Activated CD4-positive, CD25-positive, alpha-beta regulatory T cell treated with anti-CD3 and anti-CD28 coated beads, Interleukin-2, amount 50 U/mL, for 24 hours (primary cell): ENCODE measurements at places on chromosomes 6 and 20.

GRCh38 chr6:30893666-30894065, 9.3 kb downstream of the DDR1 start:
- no peak for ATAC-seq

DNA sequence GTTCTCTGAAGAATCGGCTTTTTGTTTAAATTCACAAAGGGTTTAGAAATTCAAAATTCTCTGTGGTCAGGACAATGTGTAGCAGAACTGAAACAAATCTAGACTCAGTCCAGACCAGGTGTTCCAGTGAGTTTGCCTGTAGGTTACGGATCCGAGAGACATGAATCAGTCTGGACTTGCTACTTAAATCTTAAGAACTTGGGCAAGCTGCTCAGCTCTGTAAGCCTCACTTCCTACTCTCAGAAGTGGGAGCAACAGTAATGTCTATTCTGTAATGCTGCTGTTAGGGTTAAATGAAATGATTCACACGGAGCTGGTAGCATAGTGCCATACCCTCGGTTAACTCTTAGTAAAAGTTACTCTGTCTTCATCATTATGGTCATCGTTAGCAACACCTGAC, 37.7 kb downstream of the HECA start:
- peak; percentile 51 for ATAC-seq

GRCh38 chr20:62048346-62048761, 17.3 kb downstream of the TAF4 start:
- ATAC-seq: no peak

DNA sequence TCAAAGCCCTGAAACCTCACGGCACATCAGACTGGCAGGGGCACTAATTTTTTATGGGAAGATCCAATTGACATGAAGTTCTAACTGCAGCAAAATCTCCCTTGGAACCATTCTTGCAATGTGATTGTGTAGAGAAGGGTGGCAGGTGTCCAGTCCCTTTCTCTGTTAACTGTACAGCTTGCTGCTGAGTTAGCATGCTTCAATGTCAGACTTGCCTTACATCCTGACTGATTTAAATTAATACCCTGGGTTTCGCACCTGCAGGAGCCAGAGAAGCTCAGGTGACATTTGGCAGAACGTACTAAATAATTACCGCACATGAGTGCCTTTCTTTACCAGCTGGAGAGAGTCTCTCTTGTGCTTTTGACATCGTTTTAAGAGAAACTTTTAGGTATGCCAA, 123.0 kb downstream of the DOK5 start:
- ATAC-seq: no peak

GRCh38 chr20:3603108-3603507, 60.1 kb downstream of the GFRA4 start:
- no peak for ATAC-seq

DNA sequence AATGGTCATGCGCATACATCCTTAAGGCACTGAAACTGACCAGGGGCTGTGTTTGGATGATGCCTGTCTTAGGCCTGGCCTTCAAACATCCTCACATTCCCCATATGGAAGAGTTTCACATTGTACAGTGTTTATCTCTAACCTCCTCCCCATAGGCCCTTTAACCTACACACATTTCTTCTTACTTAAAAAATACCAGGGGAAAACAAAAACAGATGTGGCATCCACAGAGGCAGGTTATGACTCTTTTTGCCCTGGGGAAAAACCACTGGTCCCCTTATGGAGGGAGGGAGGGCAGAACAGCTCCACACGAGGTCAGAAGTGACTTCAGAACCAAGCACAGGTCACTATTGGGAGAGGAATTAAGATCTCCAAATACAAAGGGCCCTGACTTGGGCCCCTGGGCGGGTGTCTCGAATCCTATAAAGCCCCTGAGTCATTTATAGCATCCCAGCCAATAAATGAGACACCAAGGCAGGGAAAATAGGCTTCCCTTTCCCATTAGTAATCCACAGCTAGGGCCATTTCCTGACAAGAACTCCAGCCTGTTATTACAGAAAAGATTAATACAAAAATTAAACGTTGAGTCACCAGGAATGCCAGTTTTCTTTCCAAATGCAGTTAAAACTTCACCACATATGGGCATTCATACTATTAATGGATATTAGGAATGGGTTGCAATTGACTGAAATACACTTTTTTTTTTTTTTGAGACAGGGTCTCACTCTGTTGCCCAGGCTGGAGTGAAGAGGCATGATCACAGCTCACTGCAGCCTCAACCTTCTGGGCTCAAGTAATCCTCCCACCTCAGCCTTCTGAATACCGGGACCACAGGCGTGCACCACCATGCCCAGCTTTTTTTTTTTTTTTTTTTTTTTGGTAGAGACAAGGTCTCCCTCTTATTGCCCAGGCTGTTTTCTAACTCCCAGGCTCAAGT, 107.2 kb downstream of the ATP9A start:
- peak; percentile 7 for ATAC-seq

DNA sequence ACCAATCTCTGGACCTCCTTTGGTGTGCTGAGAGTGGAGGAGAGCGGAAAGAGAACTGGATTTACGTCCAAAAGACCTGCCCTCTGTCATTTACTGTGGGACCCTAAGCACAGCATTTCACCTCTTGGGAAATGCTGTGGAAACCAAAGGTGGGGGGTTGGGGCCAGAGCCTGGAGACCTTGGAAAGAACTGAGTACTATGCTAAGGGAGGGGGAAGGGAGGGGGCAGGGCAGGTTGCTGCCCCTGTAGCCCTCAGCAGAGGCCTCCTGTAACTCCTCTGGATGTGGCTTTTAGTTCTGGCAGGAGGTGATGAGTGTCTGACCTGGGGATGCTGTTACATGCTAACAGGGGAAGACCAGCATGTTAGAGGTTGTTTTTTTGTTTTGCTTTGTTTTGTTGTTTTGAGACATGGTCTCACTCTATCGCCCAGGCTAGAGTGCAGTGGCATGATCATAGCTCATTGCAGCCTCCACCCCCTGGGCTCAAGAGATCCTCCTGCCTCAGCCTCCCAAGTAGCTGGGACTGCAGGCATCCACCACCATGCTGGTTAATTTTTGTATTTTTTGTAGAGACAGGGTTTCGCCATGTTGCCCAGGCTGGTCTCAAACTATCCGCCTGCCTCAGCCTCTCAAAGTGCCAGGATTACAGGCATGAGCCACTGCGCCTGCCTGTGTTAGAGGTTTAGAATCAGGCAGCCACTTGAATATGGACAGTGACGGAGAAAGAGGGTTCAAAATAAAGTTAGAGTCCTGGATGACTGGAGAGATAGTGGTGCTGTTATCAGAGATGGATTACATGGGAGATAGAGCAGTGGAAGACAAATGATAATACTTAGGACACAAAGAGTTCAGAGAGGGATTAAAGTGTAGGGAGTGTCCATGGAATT, 18.4 kb upstream of the PARD6B start:
- ATAC-seq: no peak

- ATAC-seq: no peak
Observed at GRCh38 chr20:31446084-31446819, 5.8 kb downstream of the DEFB123 start.

DNA sequence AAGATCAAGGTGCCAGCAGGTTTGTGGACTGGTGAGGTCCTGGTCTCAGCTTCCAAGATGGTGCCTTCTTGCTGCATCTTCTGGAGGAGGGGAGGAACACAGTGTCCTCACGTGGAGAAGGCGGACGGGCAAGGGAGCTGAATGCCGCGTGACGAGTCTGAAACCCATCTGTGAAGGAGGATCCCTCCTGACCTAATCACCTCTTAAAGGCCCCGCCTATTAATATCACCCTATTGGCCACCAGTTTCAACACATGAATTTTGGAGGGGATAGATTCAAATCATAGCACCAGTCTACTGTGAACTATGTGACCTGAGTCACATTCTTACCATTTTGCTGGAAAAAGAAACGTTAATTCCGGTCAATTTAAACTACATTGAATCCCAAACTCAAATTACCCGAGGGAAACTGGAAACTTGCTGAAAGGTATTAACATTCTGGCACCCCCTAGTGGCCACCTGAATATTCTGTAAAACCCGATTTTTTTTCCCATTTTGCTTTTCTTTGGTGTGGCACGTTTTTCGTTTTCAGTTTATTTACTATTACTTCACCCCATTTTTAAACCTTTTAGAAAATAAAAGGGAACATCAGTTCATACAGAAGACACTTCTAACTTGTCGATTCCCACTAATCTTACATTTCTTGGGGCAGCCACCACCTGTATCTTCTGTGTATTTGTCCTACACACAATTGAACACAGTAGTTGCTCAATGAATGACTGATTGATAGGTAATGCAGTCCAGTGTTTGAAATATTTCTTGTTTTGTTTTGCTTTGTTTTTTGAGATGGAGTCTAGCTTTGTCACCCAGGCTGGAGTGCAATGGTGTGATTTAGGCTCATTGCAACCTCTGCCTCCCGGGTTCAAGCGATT, 17.9 kb upstream of the CCDC170 start:
- peak; percentile 3 for ATAC-seq

GRCh38 chr20:12177657-12178293, 260.1 kb downstream of the BTBD3 start:
- ATAC-seq: no peak

- no peak for ATAC-seq
Observed at GRCh38 chr6:33593414-33593727, 13.3 kb upstream of the BAK1 start.
